Sigmoid colon (tissue), 7 donors: ENCODE measurements at places on chromosomes 2 and 18.

DNA sequence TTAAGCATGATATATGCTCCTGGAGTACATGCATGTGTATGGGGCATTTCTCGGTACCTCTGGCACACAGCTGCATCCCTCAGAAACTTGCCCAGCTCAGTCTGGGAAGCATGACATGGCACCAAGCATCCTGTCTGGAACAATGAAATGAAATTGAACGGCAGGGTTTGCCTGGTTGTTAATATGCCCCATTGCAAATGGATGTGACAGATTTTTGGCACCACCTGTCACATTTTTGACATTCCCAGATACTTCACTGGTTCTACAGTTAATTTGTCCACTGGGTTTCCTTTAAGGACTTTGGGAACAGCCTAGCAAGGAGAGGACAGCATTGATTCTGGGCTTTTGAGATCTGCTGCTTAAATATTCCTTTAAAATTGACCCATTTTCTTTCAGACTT lies 305.8 kb downstream of the TSN start:
- no peak for DNase-seq

DNA sequence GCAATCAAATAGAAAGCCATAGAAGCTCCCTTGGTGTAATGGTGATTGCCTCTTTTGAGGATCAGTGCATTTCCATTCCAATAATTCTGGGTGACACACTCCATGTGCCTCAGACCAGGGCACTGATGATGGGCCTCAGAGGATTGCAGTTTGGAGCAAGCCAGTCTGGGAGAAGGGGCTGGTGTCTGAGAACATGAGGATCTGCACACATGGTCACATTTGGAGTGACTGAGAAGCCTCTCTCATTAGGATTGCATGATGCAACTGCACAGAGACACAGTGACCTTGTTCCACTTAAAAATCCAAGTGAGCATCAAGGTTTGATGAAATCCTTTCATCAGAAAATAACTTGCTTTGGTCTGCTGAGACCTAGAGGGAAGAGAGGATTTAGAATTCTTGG lies 216.4 kb downstream of the ANKRD30B start:
- no peak for DNase-seq

DNA sequence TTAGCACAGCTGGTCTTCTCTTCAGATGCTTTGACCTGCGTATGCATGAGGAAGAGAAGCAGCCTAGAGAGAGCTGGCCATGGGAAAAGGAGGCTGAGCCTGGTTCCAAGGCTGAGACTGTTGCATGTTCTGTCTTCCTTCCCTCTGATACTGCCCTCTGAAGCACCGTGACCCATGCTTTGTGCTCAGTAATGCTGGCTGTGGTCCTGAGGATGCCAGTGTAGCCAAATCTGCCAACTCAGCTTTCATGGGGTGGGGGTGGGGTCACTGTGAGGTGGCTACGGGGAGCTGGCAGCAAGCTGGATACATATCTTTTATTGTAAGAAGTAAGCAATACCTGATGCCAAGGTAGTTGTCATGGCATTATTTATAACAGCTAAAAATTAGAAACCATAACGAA lies 41.5 kb downstream of the EPAS1 start:
- no peak for DNase-seq

DNA sequence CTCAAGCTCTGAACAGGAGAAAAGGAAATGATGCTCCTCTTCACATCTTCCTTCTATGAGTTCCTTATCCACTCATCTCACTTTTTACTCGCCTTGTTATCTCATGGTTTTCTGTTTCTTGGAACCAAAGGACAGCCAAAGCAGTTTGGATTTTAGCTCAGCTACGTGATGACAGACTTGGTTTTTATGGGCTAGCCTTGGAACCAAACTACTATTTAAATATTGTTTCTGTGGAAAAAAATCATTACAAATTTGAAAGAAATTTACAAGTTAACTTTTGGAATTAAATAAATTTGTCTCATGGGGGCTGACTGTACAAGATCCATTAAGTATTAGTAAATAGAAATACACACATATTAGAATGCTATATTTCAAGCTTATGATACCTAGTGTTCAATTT lies 727.8 kb upstream of the FANCL start:
- DNase-seq: no peak

GRCh38 chr2:16608661-16609643 lies 56.7 kb downstream of the CYRIA start:
- peak; percentile 89 for DNase-seq
